Cortex of kidney (tissue), 1 donor: ENCODE measurements at places on chromosomes 2 and 18.

GRCh38 chr18:68797871-68798270, at the start of gene CCDC102B:
Gene CCDC102B, plus strand, starts transcription at chr18:68798080. Its CDS starts 38,684 bp downstream, at chr18:68836764.
- no peak for DNase-seq

GRCh38 chr2:16212321-16212720, 272.0 kb downstream of the MYCN start:
- no peak for DNase-seq

DNA sequence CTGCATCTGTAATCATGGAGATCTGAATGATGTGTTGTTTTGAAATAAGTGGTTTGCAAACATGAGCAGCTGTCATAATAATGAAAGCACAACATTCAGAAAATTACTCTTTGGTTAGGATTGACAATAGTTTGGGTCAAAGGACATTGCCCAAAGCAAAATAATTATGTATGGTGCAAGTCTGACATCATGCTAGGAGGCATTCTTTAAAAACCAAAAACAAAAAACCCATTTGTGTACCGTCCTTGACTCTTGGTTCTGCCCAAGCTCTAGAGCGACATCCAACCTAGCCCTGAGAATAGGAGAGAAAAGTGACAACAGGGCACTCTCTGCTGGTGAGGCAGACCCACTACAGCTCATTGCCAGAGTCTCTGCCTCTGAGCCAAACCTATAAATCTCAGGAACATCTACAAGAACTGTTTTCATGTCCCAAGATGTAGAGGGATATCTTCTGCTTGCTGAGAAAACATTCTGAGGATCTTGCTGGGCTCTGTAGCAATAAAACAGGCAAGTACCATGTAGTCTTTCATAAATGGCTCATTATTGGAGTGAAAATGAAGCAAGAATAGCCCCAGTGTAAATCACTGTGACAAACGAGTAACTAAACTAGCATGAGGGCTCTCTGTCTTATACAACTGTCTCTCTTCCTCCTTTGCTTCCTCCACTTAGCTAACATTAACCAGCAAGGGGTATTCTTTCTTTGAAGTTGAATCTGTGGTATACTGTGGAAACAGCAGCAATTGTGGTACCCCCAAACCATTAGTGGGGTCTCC, 266.8 kb upstream of the CXCR4 start:
- DNase-seq, result no peak

DNA sequence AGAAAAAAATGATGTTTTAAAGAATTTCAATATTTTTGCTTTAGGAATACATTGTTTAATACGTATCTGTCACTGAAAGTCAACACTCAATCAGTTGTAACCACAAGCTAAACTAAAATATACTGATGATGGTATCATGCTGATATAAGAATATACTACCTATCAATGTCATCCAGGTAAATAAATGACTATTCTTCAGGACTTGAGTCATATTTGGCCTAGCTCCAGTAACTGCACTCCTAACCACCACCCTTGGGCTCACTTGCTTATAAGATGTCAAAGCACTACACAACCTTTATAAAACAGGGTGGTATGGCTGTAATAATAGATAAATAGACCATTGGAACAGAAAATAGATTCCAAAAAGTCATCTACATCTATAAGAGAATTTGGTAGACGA, 48.8 kb downstream of the RND3 start:
- DNase-seq, result no peak

GRCh38 chr2:148812306-148812705, 62.7 kb upstream of the KIF5C start:
- DNase-seq, result no peak

DNA sequence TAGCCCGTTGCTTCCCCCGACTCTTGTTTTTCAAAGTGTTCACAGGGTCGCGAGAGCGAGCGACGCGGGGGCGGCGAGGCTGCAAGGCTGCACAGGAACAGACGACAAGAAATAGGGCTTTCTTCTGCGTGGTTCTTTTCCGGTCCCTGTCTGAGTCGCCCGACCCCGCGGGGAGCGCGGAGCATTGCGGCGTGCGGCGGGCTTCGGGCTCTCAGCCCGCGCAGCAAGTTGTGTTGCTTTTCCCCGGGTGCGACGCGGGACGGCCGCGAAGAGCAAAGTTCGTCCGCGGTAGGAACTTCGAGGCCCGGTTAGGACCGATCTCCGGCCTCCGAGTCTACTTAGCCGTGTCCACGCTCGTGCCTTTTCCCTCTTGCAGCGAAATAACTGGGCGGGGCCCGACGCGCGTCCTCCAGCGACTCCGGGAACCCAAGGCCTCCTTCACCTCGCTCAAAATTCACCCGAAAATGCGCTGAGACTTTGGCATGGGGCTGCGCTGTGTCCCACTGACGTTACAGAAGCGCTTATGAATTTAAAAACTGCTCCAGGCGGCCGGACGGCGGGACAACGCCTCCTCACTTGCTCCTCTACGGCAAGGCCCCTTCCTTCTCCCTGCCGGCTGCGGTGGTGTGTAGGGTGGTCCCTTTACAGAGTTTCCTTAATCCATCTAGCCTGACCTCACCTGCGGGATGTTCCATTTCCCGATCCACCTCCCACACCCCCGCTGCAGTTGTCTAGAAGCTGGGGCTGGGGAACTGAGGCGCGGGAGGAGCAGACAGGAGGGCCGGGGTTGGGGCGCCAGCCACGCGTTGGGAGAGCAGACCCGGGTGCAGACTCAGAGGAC, 1.5 kb upstream of the BCL2L11 start:
- no peak for DNase-seq

GRCh38 chr2:12412898-12413305, 303.8 kb upstream of the TRIB2 start:
- no peak for DNase-seq

DNA sequence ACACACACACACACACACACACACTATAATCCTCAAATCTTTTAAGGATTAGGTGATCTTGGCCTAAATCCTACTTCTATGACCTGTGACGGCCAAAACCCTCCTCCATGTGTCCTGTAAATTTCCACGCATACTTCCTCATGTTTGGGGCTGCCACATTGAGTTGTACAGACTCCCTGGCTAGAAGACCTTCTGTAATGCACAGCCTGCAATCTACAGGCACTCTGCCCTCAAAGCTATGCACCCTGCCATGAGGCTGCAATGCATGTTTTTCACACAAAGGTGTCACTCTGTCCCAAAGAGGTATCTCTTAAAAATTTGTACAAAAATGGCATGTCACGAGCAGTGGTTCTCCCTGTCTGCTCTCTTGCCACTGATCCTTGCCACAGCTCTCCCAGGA, 26.4 kb upstream of the B4GALT6 start:
- no peak for DNase-seq

DNA sequence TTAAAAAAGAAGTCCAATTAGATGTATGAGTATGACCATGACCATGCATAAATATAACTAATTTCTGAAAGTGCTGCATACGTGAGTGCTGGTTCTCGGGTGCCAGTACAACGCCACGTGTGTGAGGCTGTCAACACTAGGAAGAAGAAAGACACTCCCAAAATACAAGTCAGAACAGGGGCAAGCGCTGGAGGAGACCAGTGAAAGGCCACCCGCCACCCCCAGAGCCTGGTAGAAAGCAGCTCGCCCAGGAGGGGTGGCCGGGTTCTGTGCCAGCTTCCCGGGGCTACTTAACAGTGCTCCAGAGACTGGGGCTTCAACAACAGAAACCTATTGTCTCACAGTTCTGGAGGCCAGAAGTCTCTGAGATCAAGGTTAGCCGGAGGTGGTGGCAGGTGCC, 147.6 kb downstream of the RTP5 start:
- no peak for DNase-seq
